ENCODE measurements at places on chromosomes 2 and 18.

DNA sequence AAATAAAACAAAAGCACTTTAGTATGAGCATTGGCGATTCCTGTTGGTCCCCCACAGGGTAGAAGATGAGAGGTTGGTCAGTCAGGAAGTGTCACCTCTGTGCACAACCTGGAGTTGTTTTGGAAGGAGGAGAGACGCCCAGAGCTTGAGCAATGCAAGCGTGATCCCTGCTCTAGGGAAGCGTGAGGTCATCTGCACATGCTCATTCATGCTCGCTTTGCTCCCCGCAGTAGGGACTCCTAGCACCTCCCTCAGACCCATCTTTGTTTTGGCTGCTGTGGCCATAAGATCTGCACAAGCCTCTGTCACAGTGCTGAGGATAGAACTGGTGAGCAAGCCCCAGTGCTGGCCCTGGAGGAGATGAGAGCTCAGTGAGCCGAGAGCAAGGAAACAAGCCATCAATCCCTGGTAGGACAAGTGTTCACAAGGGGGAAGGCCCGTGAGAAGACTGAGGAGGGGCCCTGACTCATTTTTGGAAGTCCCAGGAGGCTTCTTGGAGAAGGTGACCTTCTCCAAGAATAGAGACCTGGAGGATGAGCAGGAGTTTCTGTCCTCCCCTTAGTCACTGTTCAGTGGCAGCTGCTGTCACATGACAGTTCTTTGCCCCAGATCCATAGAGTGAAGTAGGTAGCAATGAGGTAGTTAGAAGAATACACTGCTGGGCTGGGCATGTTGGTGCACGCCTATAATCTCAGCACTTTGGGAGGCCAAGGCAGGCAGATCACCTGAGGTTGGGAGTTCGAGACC, 13.3 kb upstream of the ATP8B1 start:
- no peak overlapping the region for H3K27ac ChIP-seq
- H3K36me3 ChIP-seq = peaks cover 2% of the 10 kb centered on the region
- DNase-seq = no peak

DNA sequence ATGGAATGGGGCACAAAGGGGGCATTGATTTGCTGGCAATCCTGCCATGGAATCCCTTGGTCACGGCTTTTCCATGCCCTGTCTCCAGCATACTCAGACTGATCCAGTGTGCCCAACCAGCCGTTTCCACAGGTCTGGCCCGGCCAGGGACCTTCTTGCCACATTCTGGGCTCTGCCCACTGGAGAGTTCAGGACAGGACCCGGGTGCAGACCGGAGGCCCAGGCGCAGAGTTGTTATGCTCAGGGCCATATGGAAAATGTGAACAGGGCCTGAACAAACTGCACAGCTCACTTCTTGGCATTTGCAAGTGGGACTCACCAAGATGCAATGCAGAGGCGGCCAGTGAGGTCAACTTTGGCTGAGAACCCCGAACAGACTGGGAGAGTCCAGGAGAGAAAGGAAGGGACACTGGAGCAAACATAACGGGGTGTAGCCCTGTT, 15.6 kb upstream of the ASAP2 start:
- H3K27ac ChIP-seq = no peak overlapping the region
- H3K4me1 ChIP-seq = no peaks in the 10 kb centered on the region
- H3K36me3 ChIP-seq = no peaks in the 10 kb centered on the region
- H3K4me3 ChIP-seq = no peak overlapping the region

- H3K36me3 ChIP-seq = no peaks in the 10 kb centered on the region
- DNase-seq = no peak
- H3K27me3 ChIP-seq = peaks cover 55% of the 10 kb centered on the region
- H3K27ac ChIP-seq = no peak overlapping the region
- H3K4me1 ChIP-seq = peaks cover 5% of the 10 kb centered on the region
- no peak overlapping the region for H3K4me3 ChIP-seq
These were observed 12.3 kb downstream of the TRPM8 start for GRCh38 chr2:233929352-233930022.

DNA sequence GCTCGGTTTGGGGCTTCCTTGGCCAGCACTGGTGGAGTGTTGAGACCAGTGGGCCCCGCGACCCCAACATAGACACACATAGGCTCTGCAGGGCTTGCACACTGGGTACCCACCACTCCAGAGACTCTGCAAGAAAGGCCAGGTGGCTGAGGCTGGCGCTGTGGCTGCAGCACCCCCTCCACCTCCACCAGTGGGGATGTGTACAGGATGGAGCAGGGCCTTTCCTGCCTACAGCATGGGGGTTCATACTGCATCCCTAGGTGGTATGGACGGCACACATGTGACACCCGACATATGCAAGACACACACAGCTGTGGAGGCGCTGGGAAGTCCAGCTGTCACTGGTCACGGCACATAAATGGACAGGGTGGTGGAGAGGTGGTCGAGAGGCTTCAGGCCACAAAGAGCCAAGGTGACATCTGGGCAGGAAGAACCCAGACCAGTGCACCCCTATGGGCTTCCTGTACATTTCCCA, 1.3 kb downstream of the RNPEPL1 start:
- no peaks in the 10 kb centered on the region for H3K27me3 ChIP-seq
- DNase-seq = peak; percentile 18
- H3K27ac ChIP-seq = peak overlapping the region; percentile 79
- peaks cover 64% of the 10 kb centered on the region for H3K4me1 ChIP-seq
- peak overlapping the region; percentile 88 for H3K4me3 ChIP-seq

DNA sequence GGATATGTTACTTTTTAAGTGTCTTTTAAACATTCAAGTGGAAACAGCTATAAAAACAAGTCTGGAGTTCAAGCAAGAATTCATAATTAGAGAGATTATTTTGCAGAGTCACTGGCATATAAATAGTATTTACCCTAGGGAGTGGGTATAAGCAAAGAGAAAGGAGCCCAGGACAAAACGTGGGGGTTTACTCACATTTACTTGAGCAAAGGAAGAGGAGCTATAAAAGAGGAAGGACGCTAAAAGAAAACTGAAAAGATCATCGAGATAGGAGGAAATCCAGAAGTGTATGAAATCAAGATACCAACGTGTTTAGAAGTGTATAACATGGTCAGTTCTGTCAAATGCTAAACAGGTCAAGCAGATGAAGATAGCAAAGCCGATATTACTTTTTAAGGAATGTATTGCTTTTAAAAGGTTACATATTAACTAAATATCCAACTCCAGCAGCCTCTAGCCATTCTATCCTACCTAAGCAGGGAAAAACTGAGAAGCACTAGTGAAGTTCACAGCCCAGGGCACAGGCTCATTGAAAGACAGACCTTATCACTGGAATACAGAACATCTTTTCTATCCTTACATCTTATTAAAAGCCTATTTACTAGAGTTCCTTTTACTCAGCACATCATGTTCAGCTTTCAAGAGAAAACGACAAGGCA, 8.6 kb downstream of the KANSL1L start:
- H3K27ac ChIP-seq = no peak overlapping the region
- H3K27me3 ChIP-seq = no peaks in the 10 kb centered on the region
- peaks cover 21% of the 10 kb centered on the region for H3K4me1 ChIP-seq
- DNase-seq = no peak
- no peak overlapping the region for H3K4me3 ChIP-seq

All from naive thymus-derived CD8-positive, alpha-beta T cell (primary cell).